ENCODE measurements at places on chromosomes 5 and 9.
A peak's percentile ranks its signal among the peaks of the same experiment; 100 is the strongest.

DNA sequence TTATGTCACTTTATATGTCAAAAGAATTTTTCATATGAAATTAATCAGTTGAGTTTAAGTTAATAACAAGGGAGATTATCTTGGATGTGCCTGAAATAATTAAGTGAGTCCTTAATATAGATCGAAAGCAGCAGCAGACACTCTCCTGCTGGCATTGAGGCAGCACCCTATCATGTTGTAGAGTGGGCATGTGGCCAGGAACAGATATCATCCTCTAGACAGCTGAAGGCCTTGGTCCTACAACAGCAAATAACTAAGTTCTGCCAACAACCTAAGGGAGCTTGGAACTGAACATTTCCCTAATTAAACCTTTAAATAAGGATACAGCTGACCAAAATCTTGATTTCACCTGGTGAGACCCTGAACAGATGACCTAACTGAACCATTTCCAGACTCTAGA lies 25.8 kb upstream of the UGT3A1 start:
- no peak for DNase-seq

GRCh38 chr9:21969951-21970799 lies 24.0 kb downstream of the CDKN2A start:
- no peak for DNase-seq

DNA sequence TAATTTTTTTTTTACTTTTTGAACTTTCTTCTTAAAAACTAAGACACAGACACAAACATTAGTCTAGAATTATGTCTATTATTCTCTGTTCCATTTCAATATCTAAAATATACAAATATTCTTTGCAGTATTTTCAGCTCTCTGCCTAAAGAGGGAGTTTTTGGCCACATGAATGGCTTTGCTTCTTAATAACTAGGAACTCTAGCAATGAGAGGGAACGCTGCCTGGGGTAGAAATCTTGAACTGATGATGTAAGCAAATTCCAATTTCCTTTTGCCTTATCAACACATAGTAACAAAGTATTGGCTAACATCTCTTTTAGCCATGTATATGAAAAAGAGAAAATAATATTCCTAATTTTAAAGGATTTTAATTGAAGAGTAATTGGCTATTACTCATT lies 51.9 kb downstream of the SLC25A46 start:
- DNase-seq, result peak; percentile 72

DNA sequence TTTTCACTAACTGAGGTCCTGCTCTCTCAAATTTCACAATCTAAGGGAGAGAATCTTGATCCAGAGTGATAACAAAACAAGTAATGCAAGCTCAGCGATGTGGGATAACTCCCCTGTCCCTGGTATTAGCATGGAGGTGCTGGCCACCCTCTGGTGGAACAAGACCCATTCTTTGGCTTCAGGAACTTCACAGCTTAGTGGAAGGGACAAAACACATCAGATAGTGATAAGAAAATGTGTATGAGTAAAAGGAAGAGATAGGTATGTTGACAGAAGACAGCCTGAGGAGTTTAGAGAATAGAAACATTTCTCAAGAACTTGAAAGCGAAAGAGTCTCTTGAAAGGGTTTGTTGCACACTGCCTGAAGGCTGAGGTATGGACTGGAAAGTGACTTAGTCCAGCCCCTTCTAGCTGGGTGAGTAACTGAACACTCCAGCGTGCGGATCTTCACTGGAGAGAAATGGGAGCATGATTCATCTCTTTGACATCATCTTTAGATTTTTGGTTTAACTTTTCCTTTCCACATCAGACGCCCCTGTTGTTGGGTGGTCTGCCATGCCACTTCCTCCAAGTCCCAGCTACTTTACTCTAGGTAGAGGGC lies 25.4 kb upstream of the ZSWIM6 start:
- DNase-seq, result peak; percentile 88

- DNase-seq, result no peak
Measured at GRCh38 chr5:112967520-112968083, 9.0 kb upstream of the DCP2 start.

- DNase-seq, result no peak
Measured at GRCh38 chr5:94709277-94709676, 90.8 kb downstream of the SLF1 start.

GRCh38 chr5:155113888-155114287 lies 100.3 kb downstream of the KIF4B start:
- DNase-seq, result no peak

DNA sequence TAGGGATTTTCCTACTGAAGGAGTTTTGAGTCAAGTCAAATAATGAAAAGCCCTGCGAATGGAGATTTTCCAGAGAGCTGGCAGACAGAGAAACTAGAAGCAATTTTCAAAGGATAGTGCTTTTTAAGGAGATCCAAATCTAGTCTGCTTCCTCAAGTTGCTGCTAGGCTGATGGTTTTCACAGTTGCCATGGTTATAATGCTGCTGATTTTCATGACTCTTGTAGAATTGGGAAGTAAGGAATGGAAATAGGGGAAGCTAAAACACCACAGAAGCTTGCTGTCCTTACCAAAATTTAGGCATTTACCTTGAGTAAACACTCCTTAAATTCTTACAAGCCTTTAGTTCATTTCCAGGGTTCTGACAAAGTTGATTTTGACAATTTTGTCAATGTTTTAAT lies 30.1 kb upstream of the HAPLN1 start:
- no peak for DNase-seq

DNA sequence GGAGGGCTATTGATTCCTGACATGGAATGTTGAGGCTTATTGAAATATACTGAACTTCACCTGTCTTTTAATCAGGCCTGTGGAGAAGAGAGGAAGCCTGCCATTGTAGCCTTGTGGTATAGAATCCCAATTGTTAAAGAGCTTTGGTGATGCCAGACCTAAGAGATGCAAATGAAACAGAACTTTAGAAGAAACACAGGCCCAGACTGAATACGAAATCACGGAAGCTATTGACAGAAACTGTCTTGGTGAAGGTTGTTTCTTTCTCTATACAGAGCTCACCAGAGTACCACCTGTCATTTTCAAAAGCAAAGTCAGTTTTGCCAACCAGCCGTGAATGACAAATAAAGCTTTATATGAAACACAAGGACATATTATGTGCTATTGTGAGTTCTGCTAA lies 660.3 kb downstream of the ISL1 start:
- DNase-seq, result no peak

DNA sequence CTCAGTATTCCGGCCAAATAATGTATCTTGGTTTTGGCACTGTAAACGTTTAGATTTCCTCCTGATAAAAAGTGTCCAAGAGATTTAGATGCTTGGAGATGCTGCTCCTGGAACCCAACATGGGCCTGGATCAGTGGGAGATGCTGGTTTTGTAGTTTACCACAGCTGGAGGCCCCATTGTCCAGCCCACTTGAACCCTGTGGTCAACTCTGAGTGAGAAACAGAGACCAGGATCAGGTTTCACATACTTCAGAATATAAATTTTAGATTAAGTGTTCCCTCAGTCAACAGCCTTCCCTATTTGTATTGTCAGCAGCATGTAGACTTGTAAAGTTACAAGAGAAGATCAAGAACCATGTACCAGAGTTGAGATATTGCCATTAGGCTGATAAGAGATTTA lies 144.7 kb upstream of the C9orf72 start:
- no peak for DNase-seq

GRCh38 chr5:127878174-127878750 lies 175.1 kb downstream of the CCDC192 start:
- DNase-seq, result peak; percentile 57

DNA sequence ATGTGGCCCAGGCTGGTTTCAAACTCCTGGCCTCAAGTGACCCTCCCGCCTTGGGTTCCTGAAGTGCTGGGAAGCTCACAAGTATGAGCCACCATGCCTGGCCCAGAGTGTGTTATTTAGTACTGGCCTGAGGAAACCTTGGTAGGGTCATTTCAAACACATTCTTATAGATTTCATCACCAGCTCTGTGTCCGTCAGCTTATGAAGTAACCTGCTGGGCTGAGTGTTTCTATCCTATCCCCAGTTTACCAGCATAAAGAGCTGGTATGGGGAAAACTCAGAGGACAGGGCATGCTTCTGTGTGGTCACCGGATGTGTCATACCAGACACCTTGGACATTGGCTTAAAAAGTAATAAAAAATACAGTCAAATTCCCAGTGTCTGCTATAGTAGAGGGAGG lies 45.3 kb downstream of the PTPN3 start:
- DNase-seq, result peak; percentile 35

GRCh38 chr5:16417398-16418074 lies 48.1 kb downstream of the ZNF622 start:
- no peak for DNase-seq

GRCh38 chr5:76747706-76748105 lies 31.8 kb downstream of the F2R start:
- no peak for DNase-seq

DNA sequence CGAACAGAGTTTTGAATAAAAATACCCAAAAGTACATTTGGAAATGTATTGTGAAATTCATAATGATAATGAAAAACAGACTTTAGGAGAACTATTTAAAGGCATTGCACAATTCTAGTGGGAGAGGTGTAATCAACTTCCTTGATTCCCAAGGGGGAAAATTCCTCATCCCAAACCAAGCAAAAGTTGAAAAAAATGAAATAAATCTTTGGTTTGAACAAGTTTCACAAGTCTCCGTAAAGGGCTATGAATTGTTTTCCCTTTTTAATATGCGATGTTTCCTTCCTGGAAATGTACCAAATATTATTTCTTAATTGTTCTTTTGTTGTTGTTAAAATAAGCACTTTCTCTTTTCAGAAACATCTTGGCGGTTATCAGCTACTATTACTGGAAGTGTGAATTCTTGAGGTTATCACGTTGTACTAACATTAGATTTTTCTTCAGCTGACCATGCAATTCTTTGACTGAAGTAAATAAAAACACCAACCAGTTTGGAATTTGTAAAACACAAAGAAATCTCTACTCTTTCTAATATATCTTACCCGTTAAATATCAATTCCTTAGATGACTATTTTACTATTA lies 59.3 kb downstream of the SVEP1 start:
- peak; percentile 93 for DNase-seq

- no peak for DNase-seq
Measured at GRCh38 chr5:160494451-160494850, 72.8 kb downstream of the PTTG1 start.

DNA sequence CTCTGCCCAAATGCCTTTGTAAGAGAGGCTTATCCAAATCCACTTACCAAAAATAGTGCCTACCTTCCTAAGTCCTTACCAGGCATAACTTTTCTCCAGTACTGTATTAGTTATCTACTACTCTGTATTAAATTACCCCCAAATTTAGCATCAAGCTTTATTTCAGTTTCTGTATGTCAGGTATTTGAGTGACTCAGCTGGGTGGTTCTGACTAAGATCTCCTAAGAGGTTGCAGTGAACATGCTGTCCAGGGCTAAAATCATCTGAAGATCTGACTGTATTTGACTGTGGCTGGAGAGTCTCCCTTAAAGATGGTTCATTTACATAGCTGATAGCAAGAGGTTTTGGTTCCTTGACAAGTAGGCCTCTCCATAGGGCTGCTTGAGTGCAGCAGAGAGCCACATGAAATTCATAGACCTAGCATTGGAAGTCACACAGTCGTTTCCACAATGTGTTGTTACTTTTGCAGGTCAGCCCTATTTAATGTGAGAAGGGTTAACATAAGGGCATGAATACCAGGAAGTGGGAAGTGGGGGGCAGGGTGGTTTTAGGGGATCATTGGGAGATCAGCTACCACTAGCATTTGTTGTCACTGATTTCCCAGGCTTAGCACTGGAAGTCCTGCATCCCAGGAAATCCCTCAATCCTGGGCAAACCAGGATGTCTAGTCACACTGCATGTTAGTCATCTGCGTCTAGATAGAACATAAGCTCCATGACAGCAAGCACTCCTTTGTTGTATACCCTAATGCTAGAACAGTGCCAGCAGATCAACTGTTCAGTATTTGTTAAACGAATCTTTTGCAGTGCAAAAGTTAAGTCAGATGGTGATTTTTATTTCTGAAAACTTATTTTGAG lies 2.0 kb upstream of the ZNF622 start:
- peak; percentile 84 for DNase-seq

DNA sequence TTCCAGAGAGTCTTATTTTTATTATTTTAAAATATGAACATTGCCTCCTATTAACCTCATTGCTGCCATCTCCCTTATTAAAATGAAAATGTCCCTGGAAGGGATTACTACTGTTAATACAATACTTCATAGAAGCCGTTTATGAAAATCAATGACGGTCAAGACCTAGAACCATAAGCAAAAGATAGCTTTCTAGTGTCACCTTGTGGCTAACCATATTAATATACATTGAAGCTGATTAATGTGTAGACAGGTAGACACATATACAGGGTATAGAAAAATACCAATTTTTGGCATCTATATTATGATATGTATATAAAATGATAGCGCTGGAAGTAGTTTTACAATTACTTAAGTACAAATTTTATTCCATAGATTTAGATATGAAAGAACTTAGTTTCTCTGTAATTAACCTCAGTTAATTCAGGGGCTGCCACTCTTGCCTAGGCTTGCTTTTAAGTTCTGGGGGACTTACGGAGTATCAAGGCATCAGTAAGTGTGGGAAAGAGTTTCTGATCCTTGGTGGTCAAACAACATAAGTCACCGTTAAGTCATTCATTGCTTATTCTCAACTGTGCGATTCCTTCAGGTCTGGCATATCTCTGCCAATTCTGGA lies 2.5 kb upstream of the YTHDC2 start:
- peak; percentile 70 for DNase-seq

DNA sequence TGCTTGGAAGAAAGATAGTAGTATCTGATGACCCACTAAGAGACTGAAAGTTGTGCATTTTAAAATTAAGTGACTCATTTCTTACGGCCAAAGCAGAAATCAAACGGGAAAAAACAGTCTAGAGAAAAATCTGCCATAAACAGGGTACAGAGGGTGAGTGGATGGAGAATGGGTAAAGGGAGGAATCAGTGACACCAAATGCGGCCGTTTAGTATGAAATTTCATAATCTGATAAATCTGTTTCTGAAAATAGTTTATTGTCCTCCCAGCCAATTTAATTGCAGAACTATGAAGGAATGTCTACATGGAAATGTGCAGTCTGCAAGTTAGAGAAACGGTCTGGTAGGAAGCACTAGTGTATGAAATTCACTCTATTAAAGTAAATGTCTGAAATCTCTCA lies 39.5 kb downstream of the ADAMTS12 start:
- DNase-seq, result peak; percentile 45

DNA sequence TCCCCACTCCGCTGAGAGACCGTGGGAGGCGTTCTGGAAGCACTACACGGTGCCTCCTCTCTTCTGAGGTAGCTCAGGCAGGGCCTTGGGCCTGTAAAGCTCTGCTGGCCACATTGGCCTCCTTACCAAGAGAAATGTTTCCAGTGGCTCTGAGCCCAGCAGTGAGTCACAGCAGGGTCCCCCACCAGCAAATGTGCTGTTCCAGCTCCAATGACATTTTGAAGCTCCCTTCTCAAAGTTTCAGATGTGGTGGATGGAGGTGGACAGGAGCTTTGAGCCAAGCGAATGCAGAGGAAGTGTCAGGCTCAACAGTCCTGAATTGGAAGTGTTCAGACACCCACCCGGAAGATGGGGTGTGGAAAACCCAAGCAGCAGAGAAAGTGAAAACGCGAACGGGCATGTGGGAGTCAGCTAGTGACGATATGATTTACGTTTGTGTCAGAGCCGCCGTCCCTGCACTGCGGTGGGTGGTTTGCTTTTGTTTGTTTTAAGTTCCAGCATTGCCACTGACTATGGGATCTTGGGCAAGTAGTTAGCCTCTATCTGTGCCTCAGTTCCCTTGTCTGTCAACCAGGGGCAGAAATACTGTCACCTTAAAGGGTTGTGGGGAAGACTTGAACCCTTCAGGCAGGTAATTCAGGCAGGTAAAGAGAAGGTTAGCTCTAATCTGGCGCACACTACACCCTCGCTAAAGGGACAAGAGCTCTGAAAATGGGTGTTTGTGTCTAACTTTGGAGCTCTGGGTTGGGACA lies 38.2 kb downstream of the C5orf15 start:
- peak; percentile 72 for DNase-seq

GRCh38 chr9:99573085-99573484 lies 248.6 kb upstream of the NR4A3 start:
- no peak for DNase-seq

GRCh38 chr5:60744682-60745081 lies 44.7 kb upstream of the DEPDC1B start:
- no peak for DNase-seq

Measured in fibroblast of mammary gland (primary cell).